AG08395 (cell line): ENCODE measurements at places on chromosomes 1 and 21.

GRCh38 chr1:82927753-82928152 lies 1071.2 kb downstream of the TTLL7 start:
- DNase-seq, result no peak

GRCh38 chr1:108505763-108506070 lies 54.2 kb upstream of the EEIG2 start:
- DNase-seq, result no peak

DNA sequence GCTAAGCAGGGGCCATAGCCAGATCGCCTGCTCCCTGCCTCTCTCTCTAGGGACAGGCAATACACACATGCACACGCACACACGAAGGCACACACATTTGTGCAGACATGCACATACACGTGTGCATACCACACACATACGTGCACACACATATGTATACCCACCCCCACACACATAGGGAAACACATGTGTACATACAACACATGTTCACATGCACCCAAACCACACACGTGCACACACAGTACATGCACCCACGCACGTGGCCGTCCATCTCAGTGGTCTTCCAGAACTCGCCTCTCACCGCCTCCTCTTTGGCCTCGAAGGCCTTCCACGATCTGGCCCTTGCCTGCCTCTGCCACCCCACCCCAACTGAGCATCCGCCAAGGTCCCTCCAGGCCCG lies 25.3 kb upstream of the PEX10 start:
- no peak for DNase-seq

DNA sequence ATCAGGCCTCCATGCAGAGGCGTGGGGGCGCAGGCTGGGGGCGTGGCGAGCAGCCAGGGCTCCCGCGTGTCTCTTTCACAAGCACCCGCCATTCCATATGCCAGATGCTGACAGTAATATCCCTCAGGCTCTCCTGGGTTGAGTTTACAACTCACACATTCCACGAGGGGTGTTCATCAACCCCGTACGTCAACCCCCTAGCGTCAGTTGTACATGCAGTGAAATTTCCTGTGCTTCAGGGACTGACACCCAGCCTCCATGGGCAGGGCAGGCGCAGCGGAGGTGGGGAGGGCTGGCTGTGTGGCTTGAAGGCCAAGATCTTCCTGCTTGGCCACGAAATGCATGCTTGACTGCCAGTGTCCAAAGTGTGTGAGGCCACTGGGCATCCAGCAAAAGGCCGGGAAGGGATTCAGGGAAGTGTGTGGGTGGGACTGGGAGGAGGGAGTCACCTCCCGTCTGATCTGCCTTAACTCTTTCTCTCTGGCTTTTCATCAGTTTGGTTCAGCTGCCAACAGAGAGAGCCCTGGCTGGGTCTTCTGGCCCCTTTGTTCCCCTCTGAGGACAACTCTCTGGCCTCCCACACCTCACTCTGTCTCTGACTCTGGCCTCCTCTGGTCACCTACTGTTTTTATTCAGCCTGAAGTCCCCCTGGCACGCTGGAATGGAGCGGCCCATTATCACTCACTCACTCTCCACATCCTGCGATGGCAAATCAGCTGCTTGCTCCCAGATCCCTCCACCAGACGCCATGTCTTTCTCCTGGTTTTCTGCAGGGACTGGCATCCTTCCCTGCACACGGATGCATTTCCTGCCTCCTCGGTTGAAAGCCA lies 33.8 kb downstream of the CLIC6 start:
- peak; percentile 94 for DNase-seq

GRCh38 chr1:186849826-186850225 lies 21.1 kb downstream of the PLA2G4A start:
- no peak for DNase-seq

DNA sequence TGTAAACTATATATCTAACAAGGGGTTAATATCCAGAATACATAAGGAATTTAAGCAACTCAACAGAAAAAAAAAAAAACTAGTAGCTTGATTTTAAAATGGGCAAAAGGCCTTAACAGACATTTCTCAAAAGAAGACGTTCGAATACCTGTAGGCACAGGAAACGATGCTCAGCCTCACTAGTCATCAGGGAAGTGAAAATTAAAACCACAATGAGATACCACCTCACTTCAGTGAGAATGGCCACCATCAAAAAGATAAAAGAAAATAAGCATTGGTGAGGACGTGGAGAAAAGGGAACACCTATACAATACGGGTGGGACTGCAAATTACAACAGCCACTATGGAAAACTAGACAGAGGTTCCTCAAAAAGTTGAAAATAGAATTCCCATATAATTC lies 37.3 kb downstream of the NPHP4 start:
- DNase-seq, result no peak

DNA sequence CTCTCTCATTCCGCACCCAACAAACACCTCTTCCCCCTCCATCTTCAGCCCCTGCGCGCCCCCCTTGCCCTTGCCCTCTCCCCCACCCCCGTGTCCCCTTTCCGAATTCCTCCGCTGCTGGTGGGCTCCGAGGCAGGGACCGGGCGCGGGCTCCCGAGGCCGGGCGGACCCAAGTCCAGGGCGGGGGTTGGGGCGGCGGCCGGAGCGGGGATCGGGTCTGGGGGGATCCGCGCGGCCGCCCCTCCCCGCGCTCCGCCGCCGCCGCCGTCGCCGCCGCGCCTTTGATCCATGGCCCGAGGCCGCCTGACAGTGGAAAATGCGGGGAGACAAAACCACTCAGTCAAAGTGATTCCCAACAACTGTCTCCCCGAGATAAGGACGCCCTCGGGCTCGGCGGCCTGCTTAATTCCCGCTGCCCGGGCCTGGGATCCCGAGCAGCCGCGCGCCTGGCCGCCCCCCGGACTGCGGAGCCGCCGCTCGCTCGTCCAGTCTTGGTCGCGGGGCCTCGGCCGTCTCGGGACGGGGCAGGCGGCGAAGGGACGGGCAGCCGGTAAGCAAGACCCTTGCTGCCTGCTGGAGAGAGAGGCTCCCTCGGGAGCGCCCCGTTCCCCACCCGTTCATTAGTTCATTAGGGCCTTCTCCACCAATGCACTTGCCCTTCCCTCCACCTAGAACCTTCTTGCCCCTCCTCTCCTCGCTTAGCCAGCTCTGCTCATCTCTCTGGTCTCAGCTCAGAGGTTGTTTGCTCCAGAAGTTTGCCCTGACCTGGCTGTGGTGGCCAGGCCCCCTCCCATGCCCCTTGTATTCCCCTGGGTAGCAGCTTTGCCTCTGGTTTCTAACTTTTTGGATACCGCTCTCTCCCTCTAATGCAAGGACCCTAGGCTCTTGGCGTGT lies 86.4 kb downstream of the PAX7 start:
- no peak for DNase-seq
